MCF 10A (cell line): ENCODE measurements at places on chromosomes 4 and X.
A peak's percentile ranks its signal among the peaks of the same experiment; 100 is the strongest.

GRCh38 chrX:100685997-100686305 is 42.0 kb downstream of the SRPX2 start:
- H3K36me3 ChIP-seq: peaks cover 6% of the 10 kb centered on the region
- no peak overlapping the region for H3K4me3 ChIP-seq
- no peak overlapping the region for H3K27ac ChIP-seq
- H3K27me3 ChIP-seq: peaks cover 28% of the 10 kb centered on the region
- H3K4me1 ChIP-seq: no peaks in the 10 kb centered on the region

- H3K36me3 ChIP-seq: no peaks in the 10 kb centered on the region
- H3K27ac ChIP-seq: no peak overlapping the region
- no peak for DNase-seq
- H3K27me3 ChIP-seq: no peaks in the 10 kb centered on the region
Measured at GRCh38 chr4:31160146-31160545, 440.0 kb downstream of the PCDH7 start.

- no peak overlapping the region for H3K27ac ChIP-seq
- H3K4me3 ChIP-seq: no peak overlapping the region
- DNase-seq: no peak
- H3K4me1 ChIP-seq: no peaks in the 10 kb centered on the region
- H3K27me3 ChIP-seq: no peaks in the 10 kb centered on the region
Measured at GRCh38 chr4:152399246-152399645, 136.6 kb downstream of the FBXW7 start.

- H3K27me3 ChIP-seq: no peaks in the 10 kb centered on the region
- no peak overlapping the region for H3K27ac ChIP-seq
- peaks cover 23% of the 10 kb centered on the region for H3K4me1 ChIP-seq
- no peaks in the 10 kb centered on the region for H3K36me3 ChIP-seq
- DNase-seq: peak; percentile 39
- H3K4me3 ChIP-seq: no peak overlapping the region
Measured at GRCh38 chr4:53854991-53855568, 209.3 kb downstream of the CHIC2 start.

DNA sequence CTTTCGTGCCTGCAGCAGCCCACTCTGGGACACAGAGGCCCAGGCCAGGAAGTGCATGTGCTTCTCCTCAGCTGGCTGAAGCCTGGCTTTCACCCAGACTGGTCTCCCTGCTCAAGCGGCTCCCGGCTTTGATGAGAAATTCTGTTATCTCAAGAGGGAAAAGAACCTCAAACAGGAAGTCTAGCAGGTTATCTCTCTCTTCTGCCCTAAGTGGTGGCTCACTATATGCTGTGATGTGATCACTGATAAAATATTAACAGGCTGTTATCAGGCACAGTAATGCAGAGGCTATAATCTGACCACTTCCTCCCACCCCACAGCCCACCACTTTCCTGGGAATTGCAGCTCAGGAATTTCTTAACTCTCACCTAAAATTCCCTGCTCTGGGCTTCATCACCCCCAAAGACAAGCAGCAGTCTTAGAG is 13.3 kb downstream of the CLDN2 start:
- DNase-seq: no peak
- no peak overlapping the region for H3K27ac ChIP-seq
- H3K27me3 ChIP-seq: peaks cover 19% of the 10 kb centered on the region

GRCh38 chr4:54098375-54098774 is 1.6 kb upstream of the GSX2 start:
- H3K27me3 ChIP-seq: peaks cover 10% of the 10 kb centered on the region
- no peak overlapping the region for H3K4me3 ChIP-seq
- H3K27ac ChIP-seq: no peak overlapping the region
- no peaks in the 10 kb centered on the region for H3K4me1 ChIP-seq

- H3K4me3 ChIP-seq: no peak overlapping the region
- no peaks in the 10 kb centered on the region for H3K36me3 ChIP-seq
- H3K4me1 ChIP-seq: peaks cover 7% of the 10 kb centered on the region
- no peaks in the 10 kb centered on the region for H3K27me3 ChIP-seq
Measured at GRCh38 chr4:144732584-144733428, 86.8 kb downstream of the HHIP start.

DNA sequence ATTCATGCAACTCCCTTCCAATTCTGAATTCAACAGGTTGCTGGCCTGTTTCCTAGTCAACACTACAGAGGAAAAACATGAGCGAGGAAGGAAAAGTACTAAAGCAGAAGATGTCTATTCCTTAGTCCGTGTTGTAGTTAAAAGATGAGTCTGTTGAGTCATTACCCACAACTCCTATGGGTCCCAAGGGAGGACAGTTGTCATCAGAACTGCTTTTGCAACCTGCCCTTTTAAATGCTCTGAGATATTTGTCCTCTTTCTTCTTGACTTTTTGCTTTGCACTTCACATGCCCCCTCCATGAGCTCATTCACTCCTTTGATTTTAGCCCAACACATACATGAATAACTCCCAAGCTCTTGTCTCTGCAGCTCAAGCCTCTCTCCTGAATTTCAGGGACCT is 119.2 kb downstream of the CORIN start:
- DNase-seq: peak; percentile 4
- H3K27me3 ChIP-seq: no peaks in the 10 kb centered on the region
- no peaks in the 10 kb centered on the region for H3K4me1 ChIP-seq
- H3K4me3 ChIP-seq: no peak overlapping the region
- no peaks in the 10 kb centered on the region for H3K36me3 ChIP-seq

GRCh38 chrX:83658731-83659130 is 150.6 kb downstream of the POU3F4 start:
- H3K4me1 ChIP-seq: no peaks in the 10 kb centered on the region
- H3K27ac ChIP-seq: no peak overlapping the region
- H3K27me3 ChIP-seq: no peaks in the 10 kb centered on the region
- DNase-seq: peak; percentile 0
- no peak overlapping the region for H3K4me3 ChIP-seq

GRCh38 chrX:27336466-27337091 is 126.6 kb downstream of the PPP4R3C start:
- no peaks in the 10 kb centered on the region for H3K36me3 ChIP-seq
- DNase-seq: peak; percentile 46
- no peaks in the 10 kb centered on the region for H3K4me1 ChIP-seq
- no peaks in the 10 kb centered on the region for H3K27me3 ChIP-seq
- no peak overlapping the region for H3K4me3 ChIP-seq

DNA sequence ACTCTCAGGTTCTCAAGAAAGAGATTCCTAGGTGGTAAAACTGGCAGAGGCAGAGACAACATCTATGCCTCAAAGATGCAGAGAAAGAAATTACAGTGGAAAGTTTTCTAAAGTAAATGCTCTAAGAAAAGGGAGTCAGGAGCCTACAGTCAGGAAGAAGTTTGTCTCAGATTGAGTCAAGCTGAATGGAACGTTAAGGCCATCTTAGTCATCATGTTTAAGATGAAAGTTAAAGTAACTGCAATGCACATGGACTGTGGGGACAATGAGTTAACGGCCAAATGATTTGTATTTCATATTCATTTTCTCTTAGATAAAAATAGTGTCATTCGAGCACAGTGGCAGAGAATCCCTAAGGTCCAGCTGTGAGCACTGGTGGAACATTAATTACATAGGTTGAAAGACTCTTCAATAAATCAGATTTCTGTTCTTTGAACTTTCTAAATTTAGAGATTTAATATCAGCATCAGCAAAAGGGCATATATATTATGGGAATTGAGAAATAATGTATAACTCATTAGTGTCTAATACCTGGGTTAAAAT is 384.6 kb downstream of the DTHD1 start:
- no peak for DNase-seq
- no peaks in the 10 kb centered on the region for H3K36me3 ChIP-seq
- H3K4me3 ChIP-seq: no peak overlapping the region
- no peaks in the 10 kb centered on the region for H3K27me3 ChIP-seq
- peaks cover 5% of the 10 kb centered on the region for H3K4me1 ChIP-seq

DNA sequence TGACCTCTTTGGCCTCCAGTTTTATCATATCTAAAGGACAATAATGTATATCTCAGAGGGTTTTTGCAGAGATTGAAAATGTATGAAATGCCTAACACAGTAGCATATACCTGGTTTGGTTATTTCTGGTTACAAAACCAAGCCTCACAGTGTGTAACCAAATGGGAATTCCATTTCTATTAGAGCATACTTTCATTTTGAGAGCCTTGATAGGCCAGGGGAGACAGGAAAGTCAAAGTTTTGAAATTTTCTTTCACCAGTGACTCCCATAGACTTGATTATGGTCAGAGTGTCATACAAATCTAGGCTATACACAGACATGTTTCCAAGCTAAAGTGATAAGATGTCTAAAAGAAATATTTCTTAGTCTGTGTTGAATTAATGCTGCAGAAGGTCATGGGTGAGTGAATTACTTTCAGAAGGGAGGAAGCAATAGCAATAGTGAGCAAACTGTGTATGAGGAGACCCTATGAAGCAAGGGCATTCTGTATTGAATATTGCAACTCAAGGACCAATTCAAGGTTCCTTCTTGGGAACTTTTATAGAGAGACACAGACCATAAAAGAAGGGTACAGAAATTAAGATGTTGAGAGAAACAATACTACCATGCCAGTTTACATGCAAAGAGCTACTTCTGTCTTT is 151.1 kb downstream of the PDE5A start:
- H3K27me3 ChIP-seq: no peaks in the 10 kb centered on the region
- no peaks in the 10 kb centered on the region for H3K4me1 ChIP-seq
- peaks cover 22% of the 10 kb centered on the region for H3K36me3 ChIP-seq
- DNase-seq: no peak
- H3K27ac ChIP-seq: peak overlapping the region; percentile 12

DNA sequence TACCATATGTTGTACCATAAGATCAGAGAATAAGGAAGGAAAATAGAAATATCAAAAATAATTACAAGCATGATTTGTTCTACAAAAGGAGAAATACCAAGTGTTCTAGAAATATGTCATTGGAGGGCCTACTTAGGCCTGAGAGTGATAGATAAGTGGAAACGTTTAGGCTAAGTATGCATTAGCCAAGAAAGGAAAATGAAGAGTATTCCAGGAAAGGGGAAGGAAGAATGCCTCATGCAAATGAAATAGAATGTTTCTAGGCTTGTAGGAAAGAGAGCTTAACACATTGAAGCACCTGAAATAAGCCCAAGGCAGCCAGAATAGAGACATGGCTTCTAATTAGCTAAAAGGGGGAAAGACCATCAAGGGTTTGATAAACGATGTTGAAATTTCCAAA is 595.7 kb upstream of the ATOH1 start:
- H3K4me1 ChIP-seq: no peaks in the 10 kb centered on the region
- H3K36me3 ChIP-seq: no peaks in the 10 kb centered on the region
- no peak overlapping the region for H3K27ac ChIP-seq
- H3K27me3 ChIP-seq: no peaks in the 10 kb centered on the region
- H3K4me3 ChIP-seq: no peak overlapping the region

DNA sequence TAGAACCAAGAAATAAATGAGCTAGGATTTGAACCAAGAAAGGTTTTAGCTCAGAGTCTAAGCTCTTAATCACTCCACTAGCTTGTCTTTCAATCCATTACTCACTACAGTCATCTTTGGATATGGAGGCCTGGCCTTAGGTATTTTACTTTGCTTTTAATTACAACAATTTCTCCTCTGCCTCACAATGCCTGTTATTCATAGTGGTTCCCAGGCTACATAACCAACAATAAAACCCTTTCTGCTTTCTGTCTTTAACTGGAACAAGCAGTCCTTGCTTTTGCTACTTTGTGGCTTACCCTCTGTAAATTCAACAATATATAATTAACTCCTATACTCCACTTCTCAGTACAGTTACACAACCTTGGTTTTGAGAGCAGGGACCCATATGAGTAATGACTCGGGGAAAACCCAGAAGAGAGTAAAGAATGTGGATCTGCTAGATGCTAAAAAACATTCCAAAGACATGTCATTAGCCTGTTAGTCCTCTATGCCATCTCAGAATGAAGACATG is 94.7 kb upstream of the NAP1L5 start:
- H3K36me3 ChIP-seq: peaks cover 4% of the 10 kb centered on the region
- H3K27ac ChIP-seq: peak overlapping the region; percentile 94
- H3K27me3 ChIP-seq: no peaks in the 10 kb centered on the region
- no peak overlapping the region for H3K4me3 ChIP-seq

DNA sequence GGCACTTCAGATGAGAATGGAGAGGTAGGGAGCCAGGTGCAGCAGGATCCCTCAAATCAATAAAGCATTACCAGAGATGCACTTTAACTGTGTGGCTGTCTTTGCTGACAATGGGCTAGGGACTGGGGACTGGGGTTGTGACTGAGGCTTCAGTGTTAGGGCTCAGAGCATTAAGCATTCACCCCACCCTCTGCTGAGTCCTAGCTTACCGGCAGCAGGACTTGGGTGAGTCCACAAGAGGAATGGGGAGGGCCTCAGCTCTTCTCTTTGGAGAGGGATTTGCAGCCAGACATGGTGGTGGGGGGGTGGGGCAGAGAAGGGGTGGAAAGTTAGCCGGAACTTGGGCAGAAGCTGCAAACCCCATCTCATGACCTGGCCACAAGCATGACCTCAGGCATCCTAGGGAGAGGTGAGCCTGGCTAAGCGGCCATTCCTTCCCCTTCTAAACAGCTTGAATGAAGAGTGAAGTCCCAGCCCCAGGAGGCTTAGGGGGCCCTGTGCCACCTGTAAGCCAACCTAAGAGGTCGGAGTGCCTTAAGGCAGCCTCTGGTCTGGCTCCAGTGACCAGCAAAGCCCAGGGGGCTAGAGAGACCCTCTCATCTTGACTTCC is 78.4 kb downstream of the STARD8 start:
- H3K36me3 ChIP-seq: no peaks in the 10 kb centered on the region
- H3K27ac ChIP-seq: no peak overlapping the region
- H3K4me1 ChIP-seq: no peaks in the 10 kb centered on the region

DNA sequence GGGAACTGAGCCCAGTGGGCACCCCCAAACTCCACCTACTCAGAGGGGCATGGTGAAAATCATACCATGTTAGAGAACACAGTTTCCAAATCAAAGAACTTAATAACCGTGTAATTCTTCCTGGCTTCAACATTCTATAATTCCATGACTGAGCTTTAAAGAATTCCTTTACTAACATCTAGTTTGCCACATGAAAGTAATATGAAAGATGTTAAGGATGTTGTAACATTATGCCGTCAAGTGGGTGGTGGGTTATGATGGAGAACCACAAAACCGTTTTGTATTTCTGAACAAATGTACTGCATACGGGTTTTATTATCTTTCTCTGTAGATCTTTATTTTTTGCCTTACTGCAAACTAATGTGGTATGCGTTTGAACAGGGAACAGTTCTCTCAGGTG is 549.0 kb upstream of the MAGEB2 start:
- peaks cover 17% of the 10 kb centered on the region for H3K4me1 ChIP-seq
- H3K36me3 ChIP-seq: no peaks in the 10 kb centered on the region

- DNase-seq: peak; percentile 83
- peaks cover 18% of the 10 kb centered on the region for H3K4me1 ChIP-seq
- H3K4me3 ChIP-seq: peak overlapping the region; percentile 95
- no peaks in the 10 kb centered on the region for H3K27me3 ChIP-seq
- H3K36me3 ChIP-seq: peaks cover 12% of the 10 kb centered on the region
- peak overlapping the region; percentile 91 for H3K27ac ChIP-seq
Measured at GRCh38 chr4:56434599-56435139, 746 bp downstream of the PPAT start.

DNA sequence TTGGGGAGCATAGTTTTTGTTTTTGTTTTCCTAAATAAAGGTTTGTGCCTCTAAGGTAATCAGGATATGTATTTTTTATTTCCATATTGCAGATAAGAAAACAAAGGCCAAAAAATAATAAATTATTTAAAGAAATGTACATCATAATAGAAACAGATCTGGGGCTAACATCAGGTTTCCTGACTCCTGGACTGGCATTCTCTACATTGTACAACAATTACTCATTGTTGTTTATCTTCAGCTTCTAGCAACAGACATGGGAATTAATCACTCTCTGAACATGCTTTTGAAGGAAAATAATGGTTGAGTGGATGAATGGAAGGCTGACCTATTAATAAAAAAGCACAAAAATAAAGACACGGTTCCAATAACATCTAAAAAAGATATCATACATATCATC is 146.2 kb downstream of the KCNIP4 start:
- H3K4me1 ChIP-seq: peaks cover 23% of the 10 kb centered on the region
- no peak overlapping the region for H3K4me3 ChIP-seq
- no peaks in the 10 kb centered on the region for H3K36me3 ChIP-seq
- DNase-seq: peak; percentile 29
